Liver (tissue), 10 donors: ENCODE measurements at places on chromosomes 6 and 20. TPM values are rescaled to one million over a fixed set of nuclear protein-coding genes. Genes with fewer than 3 reads are reported as not detected.
A peak's percentile ranks its signal among the peaks of the same experiment; 100 is the strongest.

DNA sequence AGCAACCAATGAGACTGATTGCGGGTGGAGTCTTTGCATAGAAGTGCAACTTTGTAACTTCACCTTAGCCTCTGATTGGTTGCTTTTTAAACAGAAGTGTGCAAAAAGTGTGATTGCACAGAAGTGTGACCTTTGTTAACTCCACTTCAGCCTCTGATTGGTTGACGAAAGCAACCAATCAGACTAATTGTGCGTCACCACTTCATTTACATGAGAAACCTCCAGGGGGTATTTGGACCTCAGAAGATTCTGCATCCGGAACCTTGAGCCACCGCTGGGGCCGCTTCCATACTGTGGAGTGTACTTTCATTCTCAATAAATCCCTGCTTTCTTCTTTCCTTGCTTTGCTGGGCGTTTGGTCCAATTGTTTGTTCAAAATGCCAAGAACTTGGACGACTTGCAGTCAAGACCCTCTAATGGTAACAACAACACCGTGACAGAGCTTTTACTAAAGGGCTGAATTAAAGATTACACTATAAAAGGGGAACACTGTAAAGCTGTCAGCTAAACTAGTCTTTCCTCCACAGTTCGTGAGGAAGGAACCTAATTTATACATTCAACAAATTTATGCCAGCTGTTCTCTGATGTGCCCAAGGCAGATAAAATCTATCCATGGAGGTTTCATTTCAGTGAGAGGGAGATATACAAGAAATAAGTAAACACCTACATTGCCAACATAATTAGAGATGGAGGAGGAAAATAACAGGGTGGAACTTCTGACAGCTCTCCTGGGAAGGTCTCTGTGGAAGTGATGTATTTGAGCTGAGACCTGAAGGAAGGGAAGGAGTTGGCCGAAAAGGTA lies 1.4 kb upstream of the HECA start:
- no peaks in the 10 kb centered on the region for H3K36me3 ChIP-seq
- DNase-seq, result no peak
- no peaks in the 10 kb centered on the region for H3K27me3 ChIP-seq
- H3K4me1 ChIP-seq, result peaks cover 4% of the 10 kb centered on the region
- no peak overlapping the region for H3K27ac ChIP-seq

The EFCAB8 gene
- not detected for total RNA-seq

The TTLL9 gene
- total RNA-seq, result not detected

DNA sequence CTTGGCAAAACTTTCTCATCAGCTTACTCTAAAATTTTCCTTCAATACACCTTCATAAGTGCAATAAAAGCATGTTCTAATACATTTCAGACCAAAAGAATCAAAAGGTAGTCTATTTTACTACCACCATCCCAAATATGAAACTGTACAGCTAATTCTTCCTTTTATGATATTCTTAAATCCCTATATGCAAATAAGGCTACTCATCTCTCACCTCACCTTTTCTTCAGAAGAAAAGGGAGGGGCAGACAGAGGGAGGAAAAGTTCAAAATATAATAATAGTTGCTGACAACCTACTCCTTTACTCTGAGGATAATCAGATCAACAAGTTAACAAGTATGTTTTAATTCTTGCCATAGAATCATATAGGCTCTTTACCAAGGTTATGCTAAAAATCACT lies 7.4 kb downstream of the C6orf120 start:
- H3K4me3 ChIP-seq, result no peak overlapping the region
- H3K27me3 ChIP-seq, result no peaks in the 10 kb centered on the region
- DNase-seq, result no peak
- peaks cover 9% of the 10 kb centered on the region for H3K4me1 ChIP-seq
- peaks cover 29% of the 10 kb centered on the region for H3K36me3 ChIP-seq

The SSTR4 gene
- not detected for total RNA-seq

The FANCE gene
- 4.2 TPM for total RNA-seq

The OR2B6 gene
- not detected for total RNA-seq

The MACROD2 gene
- total RNA-seq, result 10.5 TPM

The ABHD16A gene
- 39.1 TPM for total RNA-seq

DNA sequence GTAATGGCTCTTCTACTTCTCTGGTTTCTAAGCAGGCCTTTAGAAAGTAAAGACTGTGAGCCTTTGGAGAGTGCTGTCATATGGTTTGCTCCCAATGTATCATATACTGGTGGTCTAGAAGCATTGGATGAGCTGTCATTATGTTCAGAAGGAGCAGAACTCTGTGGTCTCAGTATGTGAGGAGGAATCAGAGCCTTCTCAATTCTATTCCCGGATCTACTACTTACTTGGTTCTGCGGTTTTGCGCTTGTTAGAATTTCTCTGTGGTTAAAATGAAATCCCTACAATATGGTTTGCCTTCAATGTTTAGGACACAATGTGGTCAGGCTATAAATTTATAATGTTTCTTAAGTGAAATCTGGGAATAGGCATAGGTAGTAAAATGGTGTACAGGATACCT lies 64.6 kb downstream of the RWDD2A start:
- no peak overlapping the region for H3K4me3 ChIP-seq
- H3K4me1 ChIP-seq, result no peaks in the 10 kb centered on the region
- H3K36me3 ChIP-seq, result no peaks in the 10 kb centered on the region
- no peaks in the 10 kb centered on the region for H3K27me3 ChIP-seq
- DNase-seq, result no peak

- no peaks in the 10 kb centered on the region for H3K27me3 ChIP-seq
- DNase-seq, result no peak
- no peaks in the 10 kb centered on the region for H3K36me3 ChIP-seq
- no peak overlapping the region for H3K27ac ChIP-seq
- no peak overlapping the region for H3K4me3 ChIP-seq
Observed at GRCh38 chr6:163260111-163260895, 154.2 kb upstream of the QKI start.

DNA sequence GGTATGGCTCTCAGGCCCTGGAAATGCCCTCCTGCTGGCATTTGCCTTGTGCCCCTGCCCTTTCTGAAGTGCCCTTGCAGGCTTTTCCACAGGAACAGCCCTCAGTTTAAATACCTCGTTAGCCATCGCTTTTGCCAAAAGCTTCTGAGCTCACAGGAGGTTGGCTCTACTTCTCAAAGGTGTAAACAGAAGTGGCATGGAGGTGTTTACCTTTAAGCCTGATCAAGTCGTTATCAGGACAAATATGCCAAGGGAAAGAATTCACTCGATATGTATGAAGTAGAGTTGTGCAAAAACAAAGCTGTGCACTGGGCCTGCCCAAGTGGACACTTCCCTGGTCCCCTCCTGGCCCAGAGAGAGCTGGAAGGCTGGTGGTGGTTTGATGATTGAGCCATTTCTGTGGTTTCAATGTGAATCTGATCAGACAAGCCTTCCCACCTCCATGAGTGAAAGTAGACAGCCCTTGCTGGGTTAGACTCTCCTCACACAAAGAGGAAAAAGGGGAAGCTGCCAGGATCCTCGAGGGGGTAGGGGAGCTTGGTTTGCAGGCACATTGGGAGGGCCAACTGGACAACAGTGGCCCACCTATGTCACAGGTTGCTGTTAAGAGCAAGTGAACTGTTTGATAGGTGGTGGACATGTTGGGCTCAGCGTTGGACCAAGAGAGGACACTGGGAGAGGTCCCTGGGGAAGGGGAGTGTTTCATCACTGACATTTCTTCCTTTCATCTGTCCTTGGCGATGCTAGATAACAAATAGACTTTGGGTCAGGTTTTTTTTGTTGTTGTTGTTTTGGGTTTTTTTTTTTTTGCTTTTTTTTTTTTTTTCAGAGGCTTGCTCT lies 98.7 kb downstream of the ZDHHC14 start:
- H3K27ac ChIP-seq, result no peak overlapping the region
- no peak for DNase-seq
- no peaks in the 10 kb centered on the region for H3K27me3 ChIP-seq
- H3K36me3 ChIP-seq, result no peaks in the 10 kb centered on the region
- H3K4me3 ChIP-seq, result no peak overlapping the region
- peaks cover 11% of the 10 kb centered on the region for H3K4me1 ChIP-seq

The RNF182 gene
- total RNA-seq, result 1.4 TPM

GRCh38 chr20:58715801-58716475 lies 23.3 kb downstream of the NPEPL1 start:
- H3K4me1 ChIP-seq, result no peaks in the 10 kb centered on the region
- no peak overlapping the region for H3K4me3 ChIP-seq
- no peaks in the 10 kb centered on the region for H3K27me3 ChIP-seq
- peaks cover 2% of the 10 kb centered on the region for H3K36me3 ChIP-seq
- DNase-seq, result peak; percentile 27
- no peak overlapping the region for H3K27ac ChIP-seq

DNA sequence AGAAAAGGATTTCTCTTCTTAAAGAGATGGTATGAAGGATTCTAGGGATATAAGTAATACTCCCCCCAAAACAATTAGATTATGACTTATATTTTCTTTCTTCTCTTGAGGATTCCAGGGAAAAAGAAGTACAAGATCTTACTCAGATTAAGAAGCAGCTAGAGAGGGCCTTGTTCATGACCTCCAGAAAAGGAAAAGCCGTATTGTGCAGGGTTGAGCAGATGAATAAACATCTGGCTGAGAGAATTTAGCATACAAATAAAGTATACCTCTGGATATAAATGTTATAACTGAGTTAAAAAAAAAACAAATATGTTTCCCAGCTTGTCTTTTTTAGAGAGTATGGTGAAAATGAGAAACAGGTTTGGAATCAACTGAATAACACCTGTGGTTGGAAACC lies 11.3 kb downstream of the MYO6 start:
- no peak overlapping the region for H3K4me3 ChIP-seq
- no peaks in the 10 kb centered on the region for H3K27me3 ChIP-seq
- no peak for DNase-seq
- peaks cover 3% of the 10 kb centered on the region for H3K4me1 ChIP-seq
- no peak overlapping the region for H3K27ac ChIP-seq

DNA sequence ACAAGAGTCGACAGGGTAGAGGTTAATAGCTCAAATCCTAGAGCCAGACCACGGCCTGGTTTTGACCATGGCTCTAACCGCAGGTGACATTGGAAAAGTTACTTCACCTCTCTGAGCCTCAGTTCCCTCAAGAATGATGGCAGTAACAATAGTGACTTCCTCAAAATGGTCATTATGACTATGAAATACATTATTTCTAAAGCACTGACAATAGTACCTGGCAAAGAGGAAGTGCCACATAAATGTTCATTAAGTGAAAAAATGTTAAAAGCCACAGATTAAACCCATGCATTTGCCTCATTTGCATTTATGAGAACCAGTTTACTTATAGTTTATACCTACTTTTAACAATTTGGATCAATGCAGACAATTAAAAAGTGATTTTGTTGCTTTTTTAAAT lies 12.3 kb downstream of the BTBD3 start:
- no peaks in the 10 kb centered on the region for H3K4me1 ChIP-seq
- no peak overlapping the region for H3K4me3 ChIP-seq
- no peaks in the 10 kb centered on the region for H3K27me3 ChIP-seq
- DNase-seq, result no peak

The NXT1 gene
- 9.5 TPM for total RNA-seq

DNA sequence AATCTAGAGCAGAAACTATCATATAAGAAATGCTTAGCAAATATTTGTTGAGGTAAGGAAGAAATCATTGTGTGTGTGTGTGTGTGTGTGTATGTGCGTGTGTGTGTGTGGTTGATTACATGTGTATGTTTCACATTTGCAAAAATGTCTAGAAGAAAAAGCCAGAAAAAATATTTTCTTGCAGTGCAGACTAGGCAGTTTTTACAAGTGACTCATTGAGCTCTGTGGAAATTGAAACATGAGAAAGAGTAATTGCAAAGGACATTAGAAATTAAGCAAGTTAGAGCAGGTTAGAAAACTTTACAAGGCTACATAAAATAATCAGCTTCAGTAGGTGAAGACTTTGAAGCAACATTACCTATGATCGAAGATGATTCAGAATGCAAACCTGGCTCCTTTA lies 669.0 kb upstream of the EYS start:
- no peak overlapping the region for H3K4me3 ChIP-seq
- H3K4me1 ChIP-seq, result no peaks in the 10 kb centered on the region
- H3K27me3 ChIP-seq, result no peaks in the 10 kb centered on the region
- no peaks in the 10 kb centered on the region for H3K36me3 ChIP-seq
- no peak for DNase-seq

DNA sequence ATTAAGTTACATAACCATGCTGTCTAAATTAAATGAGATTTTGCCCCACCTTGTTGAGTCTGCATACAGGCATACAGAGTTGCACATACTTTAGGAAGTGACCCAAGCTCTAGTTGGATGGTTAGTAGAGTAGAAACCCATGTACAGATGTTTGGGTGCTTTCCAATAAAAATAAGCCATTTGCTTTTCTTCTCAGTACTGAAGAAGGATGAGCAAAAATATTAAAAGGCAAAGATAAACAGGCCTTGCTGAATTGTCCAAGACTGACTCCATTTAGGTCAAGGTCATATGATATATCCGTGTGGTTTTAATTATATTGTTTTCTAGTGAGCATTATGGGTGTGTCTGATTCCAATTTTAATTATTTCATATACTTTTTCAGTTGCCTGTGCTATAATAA lies 589.4 kb downstream of the RFPL4B start:
- no peak overlapping the region for H3K4me3 ChIP-seq
- H3K27ac ChIP-seq, result no peak overlapping the region
- H3K36me3 ChIP-seq, result no peaks in the 10 kb centered on the region
- no peak for DNase-seq
- H3K27me3 ChIP-seq, result no peaks in the 10 kb centered on the region

GRCh38 chr6:138896104-138896756 lies 91.8 kb downstream of the REPS1 start:
- no peaks in the 10 kb centered on the region for H3K4me1 ChIP-seq
- H3K27ac ChIP-seq, result no peak overlapping the region
- DNase-seq, result no peak
- H3K4me3 ChIP-seq, result no peak overlapping the region
- no peaks in the 10 kb centered on the region for H3K27me3 ChIP-seq

GRCh38 chr6:35008858-35009257 lies 119.8 kb downstream of the ANKS1A start:
- H3K27me3 ChIP-seq, result no peaks in the 10 kb centered on the region
- no peak overlapping the region for H3K27ac ChIP-seq
- H3K4me3 ChIP-seq, result no peak overlapping the region

The PLEKHG1 gene
- total RNA-seq, result 11.9 TPM

DNA sequence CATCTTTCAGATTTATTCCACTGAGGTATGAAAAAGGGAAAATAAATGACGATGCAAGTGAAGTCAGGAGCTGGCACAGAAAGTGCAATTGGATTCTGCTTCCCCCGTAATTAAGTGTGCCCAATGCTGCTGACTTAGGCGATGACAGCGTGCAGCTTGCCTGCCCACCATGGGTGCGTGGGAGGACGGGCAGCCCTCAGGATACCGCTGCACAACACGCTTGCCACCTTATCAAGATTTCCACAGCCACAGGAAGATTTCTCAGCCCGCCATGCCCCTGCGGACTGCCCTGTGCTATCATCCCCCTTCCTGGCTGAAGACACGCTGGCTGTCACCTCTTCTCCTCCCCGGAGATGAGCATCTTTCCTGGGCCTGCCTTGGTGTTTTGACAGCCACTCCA lies 103.3 kb upstream of the BACH2 start:
- no peaks in the 10 kb centered on the region for H3K36me3 ChIP-seq
- no peak overlapping the region for H3K27ac ChIP-seq
- no peak for DNase-seq
- H3K27me3 ChIP-seq, result no peaks in the 10 kb centered on the region

GRCh38 chr20:23585449-23585807 lies 17.1 kb upstream of the CST9L start:
- no peaks in the 10 kb centered on the region for H3K36me3 ChIP-seq
- H3K4me3 ChIP-seq, result no peak overlapping the region
- H3K27me3 ChIP-seq, result no peaks in the 10 kb centered on the region
- no peaks in the 10 kb centered on the region for H3K4me1 ChIP-seq
- no peak overlapping the region for H3K27ac ChIP-seq
- DNase-seq, result no peak

- H3K4me3 ChIP-seq, result peak within 1 kb of the TSS; percentile 11
- peak; percentile 57 for DNase-seq
- no peaks in the 10 kb centered on the region for H3K36me3 ChIP-seq
- peaks cover 3% of the 10 kb centered on the region for H3K27me3 ChIP-seq
Observed at GRCh38 chr6:106974336-106974998, at the start of gene CD24. Gene CD24 (minus strand): TSS chr6:106974729. CDS start chr6:106974646, 83 bp downstream.
